ENCODE measurements at places on chromosomes 3 and 15.

GRCh38 chr3:171384101-171384891, 75.9 kb downstream of the TNIK start:
- no peak for DNase-seq

- no peak for DNase-seq
Observed at GRCh38 chr15:95988574-95988887, 342.0 kb upstream of the NR2F2 start.

DNA sequence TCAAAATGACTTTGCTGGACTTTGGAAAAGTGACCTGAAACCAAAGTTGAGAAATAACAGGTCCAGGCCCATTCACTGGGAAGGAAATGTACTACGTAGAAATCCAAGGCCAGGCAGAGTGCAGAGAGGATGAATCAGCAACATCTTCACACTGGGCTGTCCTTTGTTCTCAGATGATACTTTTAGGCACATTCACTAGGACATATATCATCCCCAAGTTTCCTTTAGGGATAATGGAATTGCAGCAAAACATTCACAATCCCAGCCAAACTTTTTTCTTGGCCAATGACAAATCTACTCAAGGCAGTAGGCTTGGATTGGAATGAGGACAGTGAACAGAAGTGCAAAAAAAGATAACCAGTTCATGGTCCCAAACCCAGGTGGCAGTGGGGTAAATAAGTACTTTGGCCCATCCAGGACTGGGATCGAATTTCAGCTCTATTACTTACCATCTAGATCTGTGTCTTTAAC, 75.1 kb downstream of the CLDN11 start:
- DNase-seq: no peak

DNA sequence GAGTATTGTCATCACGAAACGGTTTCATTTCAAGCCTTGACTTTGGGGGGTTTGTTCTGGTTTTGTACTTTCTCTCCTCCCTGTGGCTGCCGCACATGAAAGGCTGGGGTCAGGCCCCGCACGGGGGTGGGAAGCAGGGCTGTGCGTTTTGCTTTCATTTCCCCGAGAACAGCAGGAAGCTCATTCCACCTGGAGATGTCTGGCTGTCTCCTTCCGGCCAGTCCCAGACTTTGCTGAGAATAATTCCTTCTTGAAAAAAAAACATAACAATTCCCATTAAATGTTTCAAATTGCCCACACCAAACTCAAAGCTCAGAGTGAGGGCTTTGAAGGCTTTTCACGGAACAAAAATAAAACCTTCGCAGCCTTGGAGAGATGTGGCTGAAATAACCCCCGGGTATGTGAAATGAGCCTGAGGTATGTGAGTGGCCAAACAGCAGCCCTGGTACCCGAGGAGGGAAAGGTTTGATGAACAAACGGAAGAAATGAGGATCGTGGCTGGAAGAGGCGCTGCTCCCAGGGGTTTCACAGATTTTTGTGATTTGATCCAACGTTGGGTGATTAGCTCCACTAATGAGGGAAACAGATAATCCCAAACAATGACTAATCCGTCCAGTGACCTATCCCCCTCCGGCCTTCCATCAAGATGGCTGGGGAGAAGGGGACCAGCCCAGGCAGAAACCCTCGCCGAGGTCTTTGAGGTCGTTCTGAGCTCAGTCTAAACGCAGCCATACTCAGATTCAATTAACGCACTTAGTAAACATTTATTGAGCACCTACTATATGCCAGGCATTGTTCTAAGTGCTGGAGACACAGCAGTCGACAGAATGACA, 126.9 kb upstream of the MEF2A start:
- DNase-seq: peak; percentile 51

DNA sequence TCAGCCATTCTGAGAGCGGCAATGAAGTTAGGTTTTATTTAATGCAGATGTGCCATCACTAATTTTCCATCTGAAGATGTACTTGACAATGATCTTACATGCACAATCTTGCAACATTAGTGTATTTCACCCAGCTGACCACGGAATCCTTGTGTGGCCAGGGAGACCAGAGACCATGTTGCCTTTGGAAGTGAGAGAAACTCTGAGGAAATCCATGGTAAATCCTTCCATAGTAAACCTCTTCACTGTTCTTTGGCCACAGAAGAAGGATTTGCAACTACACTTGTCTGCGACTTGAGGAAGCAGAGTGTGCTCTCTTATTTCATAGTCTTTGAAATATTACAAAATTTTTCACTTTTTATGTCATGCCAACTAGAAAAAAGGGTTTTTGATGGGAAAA, 128.4 kb upstream of the IGSF10 start:
- DNase-seq: no peak

DNA sequence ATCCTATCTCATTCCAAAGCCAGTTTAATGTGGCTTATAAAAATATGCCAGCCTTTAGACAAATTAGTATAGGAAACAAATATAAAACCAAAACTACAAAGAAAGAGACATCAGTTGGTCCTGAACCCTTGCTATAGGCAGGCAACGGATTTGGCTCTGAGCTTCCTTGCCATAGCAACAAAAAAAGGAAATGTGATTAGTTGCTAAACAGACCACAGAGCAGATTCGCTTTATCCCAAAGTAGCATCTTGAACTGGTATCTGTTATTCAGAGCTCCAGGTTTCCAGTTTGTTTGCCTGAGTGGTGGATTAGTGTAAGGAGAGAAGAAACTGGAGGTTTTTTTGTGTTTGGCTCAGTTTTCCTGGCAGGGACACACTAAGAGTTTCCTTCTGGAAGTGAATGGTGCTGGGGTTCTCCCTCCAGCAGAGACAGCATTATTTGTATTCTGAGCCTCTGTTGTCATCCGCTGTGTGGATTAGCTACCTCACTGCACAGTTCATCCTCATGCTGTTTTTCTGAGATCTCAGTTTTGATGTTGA, 44.1 kb downstream of the CHST2 start:
- no peak for DNase-seq

DNA sequence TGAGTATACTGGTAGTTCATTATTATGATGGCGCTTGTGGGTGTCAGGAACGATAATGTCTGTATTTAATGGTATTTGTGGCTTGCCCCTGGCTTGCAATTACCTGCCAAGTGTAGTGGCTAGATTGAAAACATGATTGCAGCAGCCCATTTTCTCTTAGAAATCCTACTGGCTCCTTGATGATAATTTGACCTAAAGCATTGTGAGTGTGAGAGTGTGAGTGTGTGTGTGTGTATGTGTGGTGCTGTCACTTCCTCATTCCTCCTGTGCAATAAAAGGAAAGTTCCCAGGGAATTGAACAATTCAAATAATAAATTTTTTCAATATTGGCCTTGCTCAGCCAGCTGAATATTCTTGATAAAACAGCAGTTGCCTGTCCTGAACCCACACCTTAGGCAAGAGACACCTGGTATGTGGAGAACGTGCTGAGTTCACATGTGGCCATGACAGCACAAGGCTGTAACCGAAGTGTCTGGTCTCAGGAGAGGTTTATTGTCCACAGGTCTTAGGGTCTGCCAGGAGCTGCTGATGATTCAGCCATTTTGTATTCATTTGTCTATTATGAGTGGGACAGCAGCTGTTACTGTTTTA, 193.3 kb downstream of the CD47 start:
- DNase-seq: no peak

DNA sequence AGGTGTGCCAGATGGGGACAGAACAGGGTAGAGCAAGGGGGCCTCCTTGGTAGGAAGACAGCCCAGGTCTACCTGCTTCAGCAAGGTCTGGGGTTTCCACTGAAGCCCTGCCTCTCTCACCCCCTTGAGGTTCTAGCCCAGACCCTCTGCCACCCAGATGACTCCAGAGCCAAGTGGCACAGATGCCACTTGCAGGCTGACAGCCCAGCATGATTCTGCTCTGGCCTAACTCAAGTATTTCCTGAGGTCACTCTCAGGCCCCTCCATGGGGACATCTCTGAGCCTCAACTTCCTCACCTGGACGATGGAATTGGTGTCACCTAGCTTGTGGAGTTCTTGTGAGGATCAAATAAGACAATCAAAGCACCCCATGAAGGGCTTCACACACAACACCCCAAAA, 23.9 kb downstream of the PLXNB1 start:
- DNase-seq: no peak

DNA sequence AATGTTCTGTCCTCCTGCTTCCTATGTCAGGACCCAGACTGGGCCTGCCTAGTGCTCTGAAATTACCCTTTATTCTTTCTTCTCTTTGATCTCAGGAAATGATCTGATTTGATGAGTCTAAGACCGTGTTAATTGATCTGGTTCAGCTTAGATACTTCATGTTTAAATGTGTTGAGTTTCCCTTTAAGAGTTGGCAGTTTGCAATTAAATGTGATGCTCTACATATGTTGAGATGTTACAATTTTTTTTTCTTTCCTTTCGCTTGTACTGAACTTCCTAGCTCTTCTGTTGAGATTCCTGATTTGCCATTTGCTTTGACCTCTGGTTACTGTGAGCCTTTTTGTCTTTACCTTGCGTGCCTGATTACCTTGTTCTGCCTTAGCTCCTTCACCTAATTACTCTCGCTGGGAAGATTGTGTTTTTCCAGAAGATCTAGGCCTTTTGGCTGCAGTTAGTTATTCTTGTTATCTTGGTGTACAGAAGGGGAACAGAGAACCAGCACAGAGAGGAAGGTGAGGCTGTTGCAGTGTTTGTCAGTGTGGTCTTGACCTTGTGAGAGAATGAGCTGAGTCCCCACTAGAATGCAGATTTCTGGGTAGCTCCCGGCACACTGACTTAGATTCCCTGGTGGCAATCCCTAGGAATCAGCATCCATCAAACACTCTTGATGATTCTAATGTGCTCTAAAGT, 203.6 kb downstream of the EDEM1 start:
- DNase-seq: no peak

DNA sequence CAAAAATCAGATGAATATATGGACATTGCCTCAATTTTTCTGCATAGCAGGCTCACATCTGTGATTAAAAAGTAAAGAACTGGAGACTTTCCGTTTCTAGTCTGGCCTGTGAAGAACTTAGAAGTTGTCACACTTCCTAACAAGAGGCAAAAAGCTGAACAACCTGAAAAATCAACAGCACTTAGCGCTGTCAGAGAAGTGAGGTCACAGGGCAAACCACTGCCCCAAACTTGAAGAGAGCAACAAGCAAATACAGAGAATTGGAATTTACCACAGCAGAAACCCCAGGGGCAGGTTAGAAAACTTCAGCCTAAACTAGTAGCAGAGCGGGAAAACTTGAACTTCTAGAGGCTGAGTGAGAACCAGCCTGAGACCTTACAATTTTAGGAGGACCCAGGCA, 38.9 kb downstream of the CCDC54 start:
- peak; percentile 81 for DNase-seq

GRCh38 chr3:64319391-64319790, 94.1 kb upstream of the PRICKLE2 start:
- peak; percentile 76 for DNase-seq

GRCh38 chr3:125670945-125671344, 75.6 kb upstream of the OSBPL11 start:
- DNase-seq: no peak

GRCh38 chr3:109804697-109805096, 467.4 kb upstream of the DPPA4 start:
- DNase-seq: no peak

GRCh38 chr3:10764259-10765051, 51.6 kb upstream of the SLC6A11 start:
- DNase-seq: peak; percentile 41

- no peak for DNase-seq
Observed at GRCh38 chr3:15316998-15317435, 15.4 kb downstream of the SH3BP5 start.

DNA sequence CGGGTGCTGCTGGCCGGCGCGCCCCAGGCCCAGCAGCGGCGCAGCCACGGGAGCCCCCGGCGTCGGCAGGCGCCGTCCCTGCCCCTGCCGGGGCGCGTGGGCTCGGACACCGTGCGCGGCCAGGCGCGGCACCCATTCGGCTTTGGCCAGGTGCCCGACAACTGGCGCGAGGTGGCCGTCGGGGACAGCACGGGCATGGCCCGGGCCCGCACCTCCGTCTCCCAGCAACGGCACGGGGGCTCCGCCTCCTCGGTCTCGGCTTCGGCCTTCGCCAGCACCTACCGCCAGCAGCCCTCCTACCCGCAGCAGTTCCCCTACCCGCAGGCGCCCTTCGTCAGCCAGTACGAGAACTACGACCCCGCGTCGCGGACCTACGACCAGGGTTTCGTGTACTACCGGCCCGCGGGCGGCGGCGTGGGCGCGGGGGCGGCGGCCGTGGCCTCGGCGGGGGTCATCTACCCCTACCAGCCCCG, 777 bp downstream of the LOXL1 start:
- peak; percentile 76 for DNase-seq

DNA sequence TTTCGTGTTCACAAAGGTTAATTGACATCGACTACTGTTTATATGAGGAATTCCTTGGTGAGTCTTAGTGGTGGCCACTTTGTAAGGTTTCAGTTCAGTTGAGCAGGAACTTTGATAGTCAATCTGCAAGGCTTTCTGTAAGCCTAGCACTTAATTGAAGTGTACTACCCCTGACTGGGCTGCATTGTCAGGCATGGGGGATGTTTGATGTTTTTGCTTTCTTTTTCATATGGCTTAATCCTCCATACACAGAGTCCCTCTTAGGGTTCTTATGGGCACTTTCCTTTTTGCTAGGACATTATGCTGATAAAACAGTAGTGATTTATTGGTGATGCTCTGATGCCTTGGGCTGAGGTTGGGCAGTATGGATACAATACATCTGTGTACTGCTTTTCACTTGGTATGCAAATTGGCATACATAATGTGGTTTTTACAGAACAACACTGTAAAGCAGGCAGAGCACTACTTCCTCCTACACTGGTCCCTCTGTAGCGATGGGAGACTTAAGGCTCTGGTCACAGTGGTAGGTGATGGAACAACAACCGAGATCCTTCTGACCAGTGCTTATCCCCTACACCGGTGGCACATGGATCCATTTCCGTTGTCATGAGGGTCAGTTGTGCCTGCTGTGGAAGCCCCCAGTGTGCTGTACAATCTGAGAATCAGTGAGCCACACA, 261.0 kb downstream of the MFSD1 start:
- no peak for DNase-seq

DNA sequence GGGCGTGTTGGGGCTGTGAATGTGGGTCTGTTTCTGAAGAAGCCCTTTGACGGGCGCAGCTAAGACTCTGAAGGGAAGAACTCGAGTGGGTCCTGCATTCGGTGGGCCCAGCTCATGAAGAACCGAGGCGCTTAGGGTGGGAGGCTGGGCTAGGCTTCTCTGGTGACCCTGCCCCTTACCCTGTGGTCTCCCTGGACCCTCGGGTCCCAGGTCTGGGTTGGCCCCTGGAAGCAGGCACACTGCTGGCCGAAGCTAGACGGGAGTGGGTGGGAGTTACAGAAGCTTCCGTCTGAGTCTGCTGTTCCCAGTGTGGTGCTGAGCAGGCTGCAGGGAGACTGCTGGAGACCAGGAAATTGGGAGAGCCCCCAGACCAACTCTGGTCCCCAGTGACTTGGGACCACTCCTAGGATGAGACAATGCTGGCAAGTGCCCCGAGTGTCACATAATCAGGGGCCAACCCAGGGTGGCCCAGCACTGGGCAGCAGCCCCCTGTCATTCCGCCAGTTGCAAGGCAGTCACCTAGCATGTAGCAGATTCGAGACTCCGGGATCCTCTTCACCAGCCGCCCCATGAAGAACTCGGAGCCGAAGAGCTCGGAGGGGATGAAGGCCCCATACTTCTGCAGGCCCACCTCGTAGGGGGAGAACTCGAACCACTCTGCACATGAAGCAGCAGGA, 16.7 kb upstream of the EHD4 start:
- DNase-seq: no peak
